CD4-positive, alpha-beta memory T cell (primary cell): ENCODE measurements at places on chromosomes 16 and 17.

GRCh38 chr16:49904348-49905062 lies 48.6 kb upstream of the ZNF423 start:
- DNase-seq: no peak

DNA sequence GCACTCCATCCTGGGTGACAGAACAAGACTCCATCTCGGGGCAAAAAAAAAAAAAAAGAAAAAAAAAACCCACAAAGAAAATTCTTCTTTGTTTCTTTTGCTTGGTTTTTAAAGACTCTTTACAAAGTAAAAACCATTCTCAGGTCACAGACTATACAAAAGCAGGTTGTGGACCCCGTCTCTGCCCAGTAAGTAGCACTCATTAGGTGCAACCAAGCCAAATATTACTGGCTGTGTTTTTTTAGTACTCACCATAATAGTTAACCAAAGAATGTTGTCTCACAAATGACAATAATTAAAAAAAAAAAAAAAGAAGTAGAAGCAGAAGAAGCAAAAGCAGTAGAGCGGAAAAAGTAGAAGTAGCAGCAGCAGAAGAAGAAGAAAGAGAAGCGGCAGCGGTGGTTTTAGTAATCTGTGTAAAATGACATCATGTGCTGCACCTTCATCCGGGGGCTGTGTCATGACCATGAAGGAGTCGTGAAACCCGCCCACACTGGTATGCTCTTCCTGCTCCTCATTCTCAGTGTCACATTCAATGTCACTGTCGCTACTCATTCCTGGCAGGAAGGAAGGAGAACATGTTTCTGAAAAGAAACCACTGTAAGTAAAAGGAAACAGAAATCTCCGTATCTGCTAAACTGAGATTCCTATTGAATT lies 105.4 kb downstream of the TRIM37 start:
- DNase-seq: peak; percentile 68

DNA sequence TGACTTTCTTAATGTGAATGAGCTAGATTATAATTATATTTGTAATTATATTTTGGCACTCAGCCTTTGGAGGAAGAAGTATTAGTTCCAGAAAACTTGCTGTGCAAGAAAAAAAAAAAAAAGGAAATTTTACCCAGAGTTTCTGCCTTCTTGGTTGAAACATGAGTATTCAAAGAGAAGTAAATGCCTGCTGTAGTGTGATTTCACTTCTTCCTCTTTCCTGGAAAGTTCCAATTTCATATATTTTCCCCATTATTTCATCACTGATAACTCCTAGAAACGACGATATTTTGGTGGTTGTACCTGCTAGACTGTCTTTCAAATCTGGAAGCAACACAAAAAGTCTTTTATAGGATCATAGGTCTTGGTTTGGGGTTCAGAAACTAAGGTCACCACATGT lies 20.4 kb upstream of the MPHOSPH6 start:
- DNase-seq: no peak

GRCh38 chr16:6548507-6548906 lies 784.1 kb upstream of the RBFOX1 start:
- no peak for DNase-seq

GRCh38 chr16:14389359-14389758 lies 240.7 kb downstream of the PARN start:
- no peak for DNase-seq

GRCh38 chr17:32555611-32556310 lies 69.0 kb downstream of the CDK5R1 start:
- no peak for DNase-seq

DNA sequence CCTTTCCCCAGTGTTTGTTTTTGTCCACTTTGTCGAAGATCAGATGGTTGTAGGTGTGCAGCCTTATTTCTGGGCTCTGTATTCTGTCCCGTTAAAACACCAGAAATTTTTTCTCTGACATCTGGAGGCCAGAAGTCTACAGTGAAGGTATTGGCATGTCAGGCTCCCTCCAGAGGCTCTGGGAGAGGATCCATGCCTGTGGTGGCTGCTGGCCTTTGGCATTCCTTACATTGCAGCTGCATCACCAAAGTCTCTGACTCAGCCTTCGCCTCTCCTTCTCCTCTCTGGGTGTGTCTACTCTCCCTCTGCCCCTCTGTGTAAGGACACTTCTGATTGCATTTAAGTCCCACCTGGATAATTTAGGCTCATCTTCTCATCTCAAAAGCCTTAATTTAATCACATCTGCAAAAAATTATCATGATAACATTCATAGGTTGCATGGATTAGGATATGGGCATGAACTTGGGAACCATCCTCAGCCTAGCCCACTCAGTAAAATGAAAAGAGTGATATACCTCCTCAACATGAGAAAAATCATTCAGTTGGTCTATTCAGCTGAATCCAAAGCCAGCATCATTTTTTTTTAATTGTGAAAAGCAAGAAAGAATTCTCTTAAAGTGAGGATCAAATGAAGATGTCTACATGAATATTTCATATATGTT lies 78.0 kb downstream of the MAP2K6 start:
- no peak for DNase-seq

- DNase-seq: no peak
Measured at GRCh38 chr16:1053121-1053521, 19.4 kb upstream of the SSTR5 start.

DNA sequence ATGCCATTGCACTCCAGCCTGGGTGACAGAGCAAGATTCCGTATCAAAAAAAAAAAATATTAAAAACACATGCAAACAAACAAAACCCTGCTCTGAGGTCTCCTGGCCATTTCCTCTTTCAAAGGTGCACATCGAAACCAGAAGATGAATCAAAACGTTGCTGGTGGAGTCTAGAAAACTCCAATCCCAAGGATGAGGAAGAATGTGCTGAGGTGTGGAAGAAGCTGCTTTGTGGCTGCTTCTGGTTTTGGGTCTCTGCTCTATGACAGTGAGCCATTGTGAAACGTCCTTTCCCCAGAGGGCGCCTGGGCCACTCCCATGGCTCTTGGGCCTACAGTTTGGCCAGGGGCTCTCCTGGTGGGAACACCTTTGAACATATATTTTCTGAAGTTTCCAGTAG lies 112.6 kb downstream of the IRF8 start:
- no peak for DNase-seq
